ENCODE measurements at places on chromosomes 7 and 10. TPM values are rescaled to one million over a fixed set of nuclear protein-coding genes. Genes with fewer than 3 reads are reported as not detected.

Gene HMX2
- not detected for polyA plus RNA-seq

Gene TSPAN33
- polyA plus RNA-seq, result 3.0 TPM

Gene USP6NL
- polyA plus RNA-seq, result 8.6 TPM

Gene NAT16
- polyA plus RNA-seq, result not detected

DNA sequence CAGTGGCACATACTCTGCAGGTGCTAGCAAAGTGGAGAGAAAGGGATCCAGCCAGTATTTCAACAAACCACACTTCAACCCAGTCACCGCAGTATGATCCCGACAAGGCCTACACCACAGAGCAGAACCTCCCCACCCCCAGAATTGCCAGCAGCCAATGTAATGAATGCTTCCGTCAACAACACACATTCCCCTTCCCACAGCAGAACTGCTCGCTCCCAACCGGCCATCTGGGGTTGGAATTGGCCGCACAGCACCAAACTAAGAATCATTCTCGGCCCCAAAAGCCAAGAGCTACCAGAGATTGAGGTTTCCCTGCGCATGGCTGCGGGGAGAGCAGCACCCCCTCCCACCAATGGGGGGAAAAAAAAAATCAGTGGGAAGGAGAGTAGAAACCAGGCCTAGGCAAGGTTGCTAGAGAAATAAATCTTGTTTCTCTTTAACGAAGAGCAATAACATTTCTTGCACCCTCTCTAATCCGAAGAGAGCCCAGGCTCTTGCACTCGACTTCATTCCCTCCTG, 1.1 kb downstream of the WASL start:
- DNase-seq, result peak; percentile 59

- DNase-seq, result no peak
Observed at GRCh38 chr10:105691811-105692210, 1050.7 kb downstream of the SORCS3 start.

DNA sequence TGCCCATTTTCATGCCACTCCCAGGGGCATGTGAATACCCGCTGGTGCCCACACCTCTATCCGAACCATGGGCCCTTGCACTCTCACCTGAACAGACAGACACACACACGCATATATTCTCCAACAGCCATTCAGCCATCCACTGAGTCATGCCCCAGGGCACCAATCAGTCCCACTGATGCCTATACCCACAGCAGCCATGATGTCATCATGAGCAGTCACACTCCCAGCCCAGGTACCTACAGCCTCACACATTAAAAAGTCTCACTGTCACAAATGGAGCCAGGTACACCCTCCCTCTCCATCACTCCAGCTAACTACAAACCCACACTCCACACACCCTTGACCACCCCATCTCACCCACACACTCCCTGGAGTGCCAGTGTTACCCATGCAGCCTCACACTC, 12.2 kb downstream of the VSIR start:
- peak; percentile 20 for DNase-seq

DNA sequence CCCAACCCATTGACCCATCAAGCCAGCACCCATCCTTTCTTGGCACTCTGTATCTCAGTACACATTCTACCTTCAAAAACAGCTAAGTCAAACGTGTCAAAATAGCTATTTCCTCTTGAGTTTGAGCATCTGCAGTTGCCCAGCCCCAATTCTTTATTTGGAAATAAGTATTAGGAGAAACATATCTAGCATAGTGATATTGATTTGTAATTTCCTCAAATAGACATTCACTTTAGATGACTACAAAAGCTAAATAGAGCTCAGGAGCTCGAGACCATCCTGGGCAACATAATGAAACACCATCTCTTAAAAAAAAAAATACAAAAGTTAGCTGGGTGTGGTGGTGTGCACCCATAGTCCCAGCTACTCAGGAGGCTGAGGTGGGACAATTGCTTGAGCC, 59.2 kb upstream of the AGBL3 start:
- DNase-seq, result no peak

- no peak for DNase-seq
Observed at GRCh38 chr7:17524746-17525145, 226.3 kb downstream of the AHR start.

- no peak for DNase-seq
Observed at GRCh38 chr7:96985992-96986391, 19.4 kb upstream of the DLX6 start.

DNA sequence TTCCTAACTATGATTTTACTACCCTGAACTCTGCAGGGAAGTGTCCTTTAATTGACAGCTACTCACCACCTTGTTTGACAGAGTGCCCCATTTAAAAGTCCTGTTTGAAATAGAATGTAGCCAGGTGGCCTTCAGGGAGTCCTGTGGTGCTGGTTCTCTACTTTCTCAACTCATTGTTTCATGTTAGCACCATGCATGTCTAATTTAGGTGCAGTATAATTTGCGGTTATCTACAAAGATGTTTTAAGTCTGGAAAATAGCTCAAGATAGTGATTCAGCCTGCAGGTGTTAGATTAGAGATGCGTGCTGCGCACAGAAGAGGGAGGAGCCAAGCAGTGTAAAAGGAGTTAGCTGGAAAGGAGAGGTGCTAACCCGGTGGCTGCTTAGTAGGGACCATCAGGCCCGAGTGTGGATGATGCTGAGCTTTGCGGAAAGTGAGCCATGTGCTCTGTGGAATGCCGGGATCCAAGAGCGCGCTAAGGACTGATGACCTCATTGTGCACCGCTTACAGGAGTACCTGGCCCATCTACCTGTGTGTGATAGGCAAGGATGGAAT, 1.2 kb downstream of the CCM2 start:
- no peak for DNase-seq

DNA sequence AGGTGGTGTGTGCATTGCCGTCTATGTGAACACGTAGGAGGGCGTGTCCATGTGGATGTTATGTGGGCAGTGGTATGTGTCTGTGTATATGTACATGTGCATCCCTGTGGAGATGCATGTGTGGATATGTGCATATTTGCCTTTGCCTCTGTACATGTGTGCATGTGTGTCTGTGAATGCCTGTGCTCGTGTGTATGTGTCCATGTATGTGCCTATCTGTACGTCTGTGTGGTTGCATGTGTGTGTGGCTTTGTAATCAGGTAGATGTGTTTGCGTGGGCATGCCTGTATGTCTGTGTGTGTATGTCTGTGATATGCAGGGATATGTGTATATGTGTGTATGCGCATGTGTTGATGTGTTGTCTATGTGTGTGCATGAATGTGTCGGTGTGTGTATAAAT, 19.7 kb downstream of the ADCY1 start:
- no peak for DNase-seq

DNA sequence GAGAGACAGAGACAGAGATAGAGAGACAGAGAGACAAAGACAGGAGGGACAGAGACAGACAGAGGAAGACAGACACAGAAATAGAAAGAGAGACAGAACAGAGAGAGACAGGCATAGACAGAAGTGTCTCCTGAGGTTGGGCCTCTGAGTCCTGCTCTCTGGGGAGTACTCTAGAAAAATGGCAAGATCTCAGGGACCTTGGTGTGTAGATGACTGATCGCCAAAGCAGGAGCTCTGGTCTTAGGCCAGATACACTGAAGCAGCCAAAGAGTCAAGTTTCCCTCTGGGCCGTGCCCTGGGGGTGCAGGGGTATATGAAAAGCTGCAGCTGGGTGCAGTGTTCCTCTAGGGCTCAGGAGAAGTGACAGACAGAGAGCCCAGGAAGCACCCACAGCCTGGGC, 176.6 kb upstream of the TNS3 start:
- DNase-seq, result no peak

GRCh38 chr10:132232023-132232951, 45.5 kb downstream of the DPYSL4 start:
- peak; percentile 33 for DNase-seq

- DNase-seq, result no peak
Observed at GRCh38 chr10:25666276-25666675, 267.8 kb upstream of the MYO3A start.

DNA sequence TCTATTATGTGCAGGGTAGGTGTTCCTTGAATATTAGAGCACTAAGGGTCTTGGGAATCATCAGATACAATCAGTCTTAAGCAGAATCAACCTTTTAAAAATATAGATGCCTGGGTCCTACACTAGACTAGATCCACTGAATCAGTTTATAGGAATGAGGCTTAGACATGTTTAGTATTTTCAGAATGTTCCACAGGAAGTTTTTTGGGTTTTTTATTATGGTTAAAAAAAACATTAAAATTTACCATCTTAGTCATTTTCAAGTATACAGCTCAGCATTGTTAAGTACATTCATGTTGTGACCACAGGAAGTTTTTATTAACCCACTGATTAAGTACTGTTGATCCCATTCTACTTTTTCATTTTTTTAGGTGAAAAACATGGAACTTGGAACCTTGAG, 135.7 kb downstream of the LCOR start:
- no peak for DNase-seq

- DNase-seq, result no peak
Observed at GRCh38 chr10:14022052-14022451, 308.7 kb downstream of the FRMD4A start.
